ENCODE measurements at places on chromosomes 16 and 17.

DNA sequence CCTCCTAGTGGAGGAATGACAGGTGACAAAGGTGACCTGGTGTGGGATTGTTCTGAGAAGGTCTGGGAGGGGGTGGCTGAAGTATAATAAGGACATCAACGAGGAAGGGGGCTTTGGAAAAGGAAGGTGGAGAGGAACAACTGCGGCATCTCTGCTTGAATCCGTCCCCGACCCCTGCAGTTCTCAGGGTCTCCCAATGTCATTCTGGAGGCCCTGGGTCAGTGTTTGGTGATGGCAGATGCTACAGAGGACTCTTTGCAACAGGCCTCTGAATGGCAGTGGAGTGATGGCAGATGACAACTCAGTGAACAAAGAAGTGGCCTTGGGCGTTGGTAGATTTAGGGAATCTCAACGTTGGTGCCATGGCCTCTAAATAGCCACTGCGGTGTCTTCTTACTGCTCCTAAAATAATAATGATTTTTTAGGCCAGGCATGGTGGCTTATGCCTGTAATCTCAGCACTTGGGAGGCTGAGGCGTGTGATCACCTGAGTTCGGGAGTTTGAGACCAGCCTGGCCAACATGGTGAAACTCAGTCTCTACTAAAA lies 1.3 kb downstream of the ENGASE start:
- DNase-seq: no peak

DNA sequence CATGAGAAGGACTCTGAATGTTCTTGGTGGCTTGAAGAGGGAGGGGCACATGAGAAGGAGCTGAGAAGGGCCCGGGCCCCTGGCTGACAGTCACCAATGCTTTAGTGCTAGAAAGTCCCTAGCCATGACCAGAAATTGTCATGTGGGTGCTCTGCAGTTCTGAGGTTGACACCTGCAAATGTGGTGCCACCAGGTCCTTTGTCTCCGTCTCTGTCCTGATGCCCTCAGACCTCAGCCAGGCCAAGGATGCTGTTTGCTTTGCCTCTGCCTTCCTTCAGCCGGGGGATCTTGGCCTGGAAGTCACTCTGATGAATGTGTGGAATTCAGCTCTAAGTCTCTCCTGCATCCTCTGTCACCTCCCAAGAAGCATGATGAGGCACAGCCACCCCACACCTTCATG lies 63.6 kb downstream of the TNFRSF13B start:
- no peak for DNase-seq

GRCh38 chr16:14672403-14672971 lies 21.6 kb downstream of the PLA2G10 start:
- peak; percentile 2 for DNase-seq

DNA sequence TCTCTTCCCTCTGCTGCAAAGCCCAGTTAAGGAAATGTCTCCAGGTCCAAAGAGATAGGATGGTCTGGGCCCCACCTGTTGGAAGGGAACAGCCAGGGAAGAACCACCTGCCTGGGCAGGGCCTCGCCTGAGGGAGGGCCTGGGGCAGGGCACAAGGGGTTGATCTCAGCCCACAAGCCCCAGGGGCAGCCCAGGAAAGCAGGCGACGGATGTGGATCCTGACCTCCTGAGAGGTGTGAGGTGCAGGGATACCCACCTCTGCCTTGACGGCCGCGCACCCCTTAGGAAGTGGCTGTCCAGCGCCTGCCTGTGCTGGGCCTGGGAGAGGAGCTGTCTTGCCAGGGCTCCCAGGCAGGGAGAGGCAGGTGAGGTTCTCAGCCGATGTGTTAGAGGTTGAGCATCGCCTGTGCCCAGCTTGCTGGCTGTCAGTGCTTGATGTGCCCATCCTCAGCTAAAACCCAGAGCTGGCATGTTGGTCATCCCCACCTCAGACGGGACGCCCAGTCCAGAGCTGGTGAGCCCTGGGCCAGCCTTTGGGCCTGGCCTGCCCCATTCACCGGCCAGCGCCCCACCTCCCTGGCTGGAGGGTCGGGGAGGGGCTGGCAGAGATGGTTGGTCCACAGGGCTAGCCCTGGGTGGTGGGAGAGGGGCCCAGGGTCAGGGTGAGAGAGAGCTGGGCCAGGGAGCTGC lies 434 bp downstream of the CEMP1 start:
- DNase-seq: no peak

GRCh38 chr16:28131181-28131580 lies 67.7 kb upstream of the GSG1L start:
- DNase-seq: no peak

GRCh38 chr17:27577121-27577761 lies 53.7 kb upstream of the LGALS9 start:
- DNase-seq: no peak

DNA sequence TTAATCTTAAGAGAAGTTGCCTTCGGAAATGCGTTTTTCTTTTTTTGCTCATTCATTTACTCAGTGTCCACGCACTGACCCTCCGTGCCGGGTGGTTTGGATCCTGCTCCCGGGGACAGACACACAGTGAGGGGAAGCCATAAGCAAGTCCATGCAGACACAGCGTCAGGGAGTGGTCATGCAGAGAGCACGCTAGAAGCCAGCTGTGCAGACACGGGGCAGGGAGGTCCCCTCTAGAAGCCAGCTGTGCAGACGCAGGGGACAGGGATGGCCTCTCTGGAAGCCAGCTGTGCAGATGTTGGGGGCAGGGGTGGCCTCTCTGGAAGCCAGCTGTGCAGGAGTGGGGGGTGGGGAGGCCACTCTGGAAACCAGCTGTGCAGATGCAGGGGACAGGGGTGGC lies 4.8 kb downstream of the GAA start:
- DNase-seq: no peak

GRCh38 chr16:27823421-27823820 lies 240.1 kb downstream of the GSG1L start:
- no peak for DNase-seq

DNA sequence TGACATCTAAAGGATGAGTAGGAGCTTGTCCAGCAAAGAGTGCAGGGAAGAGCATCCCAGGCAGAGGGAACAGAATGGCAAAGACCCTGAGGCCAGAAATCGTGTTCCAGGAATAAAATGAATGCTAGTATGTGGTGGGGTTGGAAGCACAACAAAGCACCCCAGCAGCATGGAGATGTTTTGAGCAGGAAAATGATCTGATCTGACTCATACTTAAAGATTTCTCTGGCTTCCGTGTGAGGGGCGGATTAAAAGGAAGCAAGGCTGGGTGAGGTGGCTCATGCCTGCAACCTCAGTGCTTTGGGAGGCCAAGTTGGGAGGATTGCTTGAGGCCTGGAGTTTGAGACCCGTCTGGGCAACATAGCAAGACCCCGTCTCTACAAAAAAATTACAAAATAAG lies 2.3 kb downstream of the SLC5A11 start:
- no peak for DNase-seq

DNA sequence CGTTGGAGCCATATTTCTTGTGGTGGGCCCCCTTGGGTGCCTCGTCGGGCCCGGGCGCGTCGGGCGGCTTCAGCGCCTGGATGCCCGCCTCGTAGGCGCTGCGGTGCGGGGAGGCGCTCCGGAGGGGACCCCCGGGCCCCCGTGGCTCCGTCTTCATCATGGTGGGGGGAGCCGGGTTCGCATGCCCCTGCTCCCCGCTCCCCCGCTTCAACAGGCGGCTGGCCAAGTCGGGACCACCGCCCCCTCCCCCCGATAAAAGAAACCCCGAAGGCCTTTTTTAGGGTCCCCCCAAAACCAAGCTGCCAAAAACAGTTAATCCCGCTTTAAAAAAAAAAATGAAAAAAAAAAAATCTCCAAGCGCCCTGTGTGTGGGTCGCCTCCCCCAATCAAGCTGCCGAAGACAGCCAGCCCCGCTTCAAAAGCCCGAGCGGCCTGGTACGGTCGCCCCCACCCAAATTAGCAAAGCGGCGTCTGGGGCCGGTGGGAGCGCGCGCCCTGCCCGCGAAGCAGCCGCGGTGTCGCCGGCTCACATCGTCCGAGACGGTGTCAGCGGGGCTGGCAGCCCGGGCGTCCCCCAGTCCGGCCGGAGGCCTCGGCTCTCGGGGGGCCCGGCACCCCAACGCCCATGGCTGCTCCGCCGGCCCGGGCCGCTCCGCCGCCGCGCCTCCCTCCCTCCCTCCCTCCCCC lies at the start of gene PPP1R9B:
PPP1R9B (minus strand) TSS at position 324 of the 687 bp plus-strand sequence; CDS start at position 160, 164 bp downstream.
- DNase-seq: no peak

GRCh38 chr16:71676236-71676635 lies 48.3 kb downstream of the PHLPP2 start:
- no peak for DNase-seq

GRCh38 chr16:73067671-73068540 lies 20.0 kb upstream of the ZFHX3 start:
- DNase-seq: no peak

GRCh38 chr16:83027973-83028372 lies 401.2 kb downstream of the CDH13 start:
- no peak for DNase-seq

GRCh38 chr16:9088848-9089247 lies 2.6 kb upstream of the HAPSTR1 start:
- no peak for DNase-seq

GRCh38 chr16:68784721-68785120 lies 47.6 kb downstream of the CDH1 start:
- DNase-seq: no peak

DNA sequence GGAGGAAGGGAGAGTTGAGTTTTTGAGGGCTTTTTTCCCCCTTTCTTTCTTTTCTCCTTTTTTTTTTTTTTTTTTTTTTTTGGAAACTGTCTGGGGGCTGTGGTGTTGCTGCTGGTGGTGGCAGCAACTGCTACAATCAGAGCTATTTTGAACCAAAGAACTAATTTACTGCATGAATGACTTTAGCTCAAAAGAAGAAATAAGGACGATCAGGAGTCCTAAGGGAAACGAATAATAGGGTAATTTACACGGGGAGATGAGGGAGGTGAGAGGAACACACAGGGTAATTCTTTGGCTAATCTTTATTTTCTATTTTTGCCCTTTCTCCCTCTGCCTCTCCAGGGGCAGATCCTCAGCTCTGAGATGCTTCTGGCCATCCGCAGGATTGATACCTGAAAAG lies 119.8 kb downstream of the TMEM132E start:
- DNase-seq: no peak

- DNase-seq: no peak
Observed at GRCh38 chr16:28902909-28903308, 22.1 kb downstream of the RABEP2 start.

- DNase-seq: peak; percentile 87
Observed at GRCh38 chr16:88651276-88651988, 579 bp upstream of the CYBA start.

DNA sequence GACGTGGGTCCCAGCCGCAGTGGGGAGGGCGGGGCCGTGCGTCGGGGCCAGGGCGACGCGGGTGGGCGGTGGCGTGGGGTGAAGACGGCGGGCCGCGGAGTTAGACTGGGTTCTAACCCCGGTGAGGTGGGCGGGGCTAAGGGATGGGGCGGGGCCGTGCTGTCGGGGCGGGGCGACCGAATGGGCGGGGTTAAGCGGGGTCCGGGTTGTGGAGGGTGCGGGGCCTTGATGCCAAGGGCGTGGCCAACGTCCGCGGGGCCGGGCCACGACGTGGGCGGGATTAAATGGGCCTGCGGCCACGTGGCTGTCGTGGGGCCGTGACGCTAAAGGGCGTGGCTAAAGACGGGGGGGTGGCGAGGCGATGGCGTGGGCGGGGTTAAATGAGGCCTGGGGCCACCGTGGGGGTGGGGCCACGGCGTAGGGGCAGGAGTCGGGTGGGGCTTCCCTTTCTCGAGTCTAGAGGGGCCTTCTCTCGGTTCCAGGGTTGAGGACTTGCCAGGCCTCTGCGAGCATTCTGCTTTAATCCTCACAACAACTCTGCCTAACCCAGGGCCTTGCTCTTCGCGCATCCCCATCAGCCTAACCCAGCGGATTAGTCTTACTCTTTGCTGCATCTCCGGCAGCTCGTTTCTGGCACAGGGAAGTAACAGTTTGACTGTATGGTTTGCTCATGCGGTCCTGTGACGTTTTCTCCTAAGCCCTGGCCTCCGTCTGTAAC lies 739 bp downstream of the TCF25 start:
- peak; percentile 96 for DNase-seq

DNA sequence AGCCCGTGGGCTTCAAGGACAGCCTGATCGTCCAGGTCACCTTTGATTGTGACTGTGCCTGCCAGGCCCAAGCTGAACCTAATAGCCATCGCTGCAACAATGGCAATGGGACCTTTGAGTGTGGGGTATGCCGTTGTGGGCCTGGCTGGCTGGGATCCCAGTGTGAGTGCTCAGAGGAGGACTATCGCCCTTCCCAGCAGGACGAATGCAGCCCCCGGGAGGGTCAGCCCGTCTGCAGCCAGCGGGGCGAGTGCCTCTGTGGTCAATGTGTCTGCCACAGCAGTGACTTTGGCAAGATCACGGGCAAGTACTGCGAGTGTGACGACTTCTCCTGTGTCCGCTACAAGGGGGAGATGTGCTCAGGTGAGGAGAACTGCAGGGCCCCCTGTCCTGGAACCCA lies 31.5 kb upstream of the EFCAB13 start:
- DNase-seq: no peak

- DNase-seq: no peak
Observed at GRCh38 chr16:29641561-29641960, 21.5 kb upstream of the SPN start.

DNA sequence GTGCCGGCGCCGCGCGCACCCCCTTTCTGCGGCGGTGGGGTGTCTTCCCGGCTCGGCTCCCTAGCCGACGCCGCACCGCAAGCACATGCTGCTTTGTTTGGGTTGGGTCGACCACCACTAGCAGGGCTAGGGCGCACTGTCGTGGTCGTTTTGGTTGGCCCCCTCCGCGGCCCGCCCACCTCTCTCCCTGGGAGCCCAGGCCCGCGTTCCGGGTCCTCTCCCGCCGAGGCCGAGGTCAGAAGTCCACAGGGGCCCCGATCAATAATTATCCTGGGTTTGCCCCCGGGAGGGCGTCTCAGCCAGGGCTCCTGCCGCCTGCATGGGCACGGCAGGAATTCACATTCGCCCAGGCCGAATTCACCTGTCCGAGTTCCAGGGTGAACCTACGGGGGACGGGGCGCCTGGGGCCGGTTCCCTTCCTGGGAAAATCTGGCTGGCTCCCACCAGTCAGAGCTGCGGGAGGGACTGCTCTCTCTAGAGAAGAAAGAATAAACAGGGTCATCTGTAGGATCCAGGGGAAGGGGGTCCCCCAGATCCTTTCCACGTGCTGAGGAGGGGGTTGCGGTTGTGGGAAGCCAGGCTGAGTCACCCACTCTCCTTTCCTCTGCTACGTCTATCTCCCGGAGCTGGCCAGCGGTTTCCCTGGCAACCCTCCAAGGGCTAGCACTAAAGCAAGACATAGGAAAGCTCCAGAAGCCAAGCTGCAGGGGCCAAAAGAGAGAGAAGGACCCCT lies 584 bp upstream of the STAT5B start:
- DNase-seq: no peak

DNA sequence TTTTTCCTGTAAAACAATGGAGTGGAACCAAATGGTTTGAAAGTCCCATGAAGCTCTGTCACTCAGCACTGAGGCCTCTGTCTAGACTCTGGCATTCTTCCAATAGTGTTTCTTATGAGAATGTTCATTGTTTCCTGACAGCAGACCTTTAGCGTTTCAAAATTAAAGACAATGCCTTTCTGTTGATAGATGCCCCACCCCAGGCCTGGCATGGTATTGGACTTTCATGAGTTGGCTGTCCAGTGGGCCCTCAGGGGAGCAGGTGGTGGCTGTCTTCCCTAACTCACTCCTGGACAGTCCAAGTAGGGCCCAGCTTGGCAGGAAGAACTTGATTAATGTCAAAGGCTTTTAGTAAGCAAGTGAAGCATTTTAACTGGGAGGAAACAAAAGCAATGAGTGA lies 186.5 kb upstream of the CCL2 start:
- DNase-seq: no peak

GRCh38 chr17:42618442-42619150 lies 9.1 kb downstream of the TUBG1 start:
- no peak for DNase-seq

All from CD4-positive, alpha-beta T cell treated with Interferon alpha-2 for 1 hour (primary cell).